Lower lobe of right lung (tissue), 2 donors: ENCODE measurements at places on chromosomes 12 and 14.

DNA sequence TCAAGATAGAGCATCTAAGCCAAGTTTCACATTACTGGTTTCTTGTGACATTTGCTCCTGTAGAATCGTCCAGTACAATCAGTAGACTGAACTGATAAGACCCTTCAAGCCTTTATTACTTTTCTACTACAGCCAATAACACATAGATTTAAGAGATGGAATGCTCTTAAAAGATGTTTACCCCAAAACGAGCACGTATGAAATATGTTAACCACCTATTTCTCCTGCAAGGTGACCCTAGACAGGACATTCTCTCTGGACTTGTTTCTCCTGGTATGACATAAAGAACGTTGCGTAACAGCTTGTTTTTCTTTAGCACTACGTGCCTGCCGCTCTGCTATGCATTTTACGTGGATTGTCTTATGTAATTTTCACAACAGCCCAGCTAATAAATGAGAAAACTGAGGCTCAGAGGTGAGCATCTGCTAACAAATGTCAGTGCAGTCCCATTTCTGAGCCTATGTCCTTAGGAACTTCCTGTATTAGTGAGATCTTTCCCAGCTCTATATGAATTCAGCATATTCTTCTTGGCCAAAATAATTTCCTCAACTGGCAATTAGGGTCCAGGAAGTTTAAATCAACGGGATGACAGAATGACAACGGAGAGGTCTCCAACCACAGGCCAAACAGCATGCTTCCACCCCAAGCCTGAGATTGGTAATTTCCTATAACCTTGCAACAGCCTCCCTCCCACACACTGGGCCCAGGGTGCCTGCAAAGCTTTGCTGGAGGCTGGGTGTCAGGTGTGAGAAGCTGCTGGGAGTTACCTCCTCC is 3.7 kb downstream of the NFKBIA start:
- no peak for DNase-seq

GRCh38 chr14:31326111-31326510 is 94.2 kb downstream of the HEATR5A start:
- DNase-seq = no peak

- DNase-seq = no peak
Measured at GRCh38 chr12:43444940-43445564, 107.0 kb downstream of the ADAMTS20 start.

- DNase-seq = no peak
Measured at GRCh38 chr12:88958153-88958552, 377.9 kb upstream of the KITLG start.

GRCh38 chr14:55127460-55127951 is 1.5 kb upstream of the LGALS3 start:
- DNase-seq = no peak

DNA sequence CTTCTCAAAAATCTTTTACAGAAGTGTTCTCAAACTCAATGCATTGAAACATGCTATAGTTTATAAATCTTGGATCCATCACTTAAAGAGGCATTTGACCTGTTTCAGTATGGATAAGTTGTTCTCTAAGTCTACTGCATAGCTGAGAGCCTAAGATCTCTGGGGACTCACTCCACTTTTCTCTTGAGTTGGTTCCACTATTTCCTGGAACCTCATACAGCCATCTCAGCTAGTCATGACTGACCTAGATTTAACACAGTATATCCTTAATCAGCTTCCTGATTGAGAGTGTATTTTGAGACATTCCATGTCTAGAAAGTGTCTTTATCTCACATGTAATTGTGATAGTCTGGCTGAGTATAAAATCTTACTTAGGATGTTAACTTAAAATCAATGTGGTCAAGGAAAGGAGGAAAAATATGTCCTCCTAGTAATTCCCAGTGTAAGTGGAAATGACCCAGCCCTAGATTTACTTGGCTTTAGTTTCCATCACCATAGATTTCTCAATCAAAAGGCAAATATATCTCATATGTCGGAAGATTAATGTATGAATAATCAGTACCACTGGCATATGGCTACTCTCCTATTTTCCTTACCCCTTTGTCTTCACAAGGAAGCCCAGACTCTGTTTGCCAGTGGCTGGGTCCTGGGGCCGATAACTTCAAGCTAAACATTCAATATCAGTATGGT is 61.9 kb downstream of the KICS2 start:
- no peak for DNase-seq

DNA sequence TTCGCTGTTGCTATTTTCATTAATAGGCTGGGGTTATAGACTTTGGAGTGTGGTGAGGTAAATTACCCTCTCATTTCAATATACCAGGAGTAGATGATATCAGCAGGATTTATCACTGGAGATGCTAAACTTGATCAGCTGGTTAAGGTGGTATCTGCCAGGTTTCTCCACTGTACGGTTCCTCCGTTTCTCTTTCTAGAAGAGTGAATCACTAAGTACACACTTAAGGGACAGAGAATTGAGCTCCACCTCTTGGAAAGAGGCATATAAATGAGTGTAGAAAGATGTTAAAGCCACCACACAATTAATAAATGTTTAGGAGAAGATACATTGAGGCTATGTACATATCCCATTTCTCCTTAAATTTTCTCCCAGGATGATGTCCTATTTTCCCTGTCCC is 277.4 kb upstream of the GRIP1 start:
- DNase-seq = no peak
